Activated CD8-positive, alpha-beta T cell treated with anti-CD3 and anti-CD28 coated beads, Interleukin-2, amount 10 ng/mL, durations not matched to agents 7 days and 5 days (primary cell): ENCODE measurements at places on chromosomes 5 and 9. TPM values are rescaled to one million over a fixed set of nuclear protein-coding genes. Genes with fewer than 3 reads are reported as not detected.

TRMT10B gene
- 11.4 TPM for total RNA-seq

PCDHGB3 gene
- total RNA-seq = 0.16 TPM

ZDHHC11B gene
- 0.10 TPM for total RNA-seq

PFN3 gene
- not detected for total RNA-seq

GARNL3 gene
- total RNA-seq = 1.3 TPM

BARX1 gene
- total RNA-seq = 0.53 TPM
